ENCODE measurements at places on chromosomes 1 and 21. TPM values are rescaled to one million over a fixed set of nuclear protein-coding genes. Genes with fewer than 3 reads are reported as not detected.

The LCE2C gene
- total RNA-seq: not detected

The ACBD3 gene
- 47.5 TPM for total RNA-seq

The S100A9 gene
- 1,435 TPM for total RNA-seq

The TMEM269 gene
- total RNA-seq: not detected

The C8A gene
- total RNA-seq: not detected

The SLC41A1 gene
- 16.3 TPM for total RNA-seq

The RIMS3 gene
- 3.6 TPM for total RNA-seq

The TMPRSS15 gene
- total RNA-seq: not detected

The ACOT7 gene
- total RNA-seq: 139 TPM

The CRP gene
- not detected for total RNA-seq

The DLGAP3 gene
- total RNA-seq: not detected

The KLF17 gene
- not detected for total RNA-seq

The GJB3 gene
- total RNA-seq: 274 TPM

The AADACL4 gene
- total RNA-seq: not detected

The EPS8L3 gene
- not detected for total RNA-seq
